IPS DF 6.9 (cell line): ENCODE measurements at places on chromosomes 1 and 21.

DNA sequence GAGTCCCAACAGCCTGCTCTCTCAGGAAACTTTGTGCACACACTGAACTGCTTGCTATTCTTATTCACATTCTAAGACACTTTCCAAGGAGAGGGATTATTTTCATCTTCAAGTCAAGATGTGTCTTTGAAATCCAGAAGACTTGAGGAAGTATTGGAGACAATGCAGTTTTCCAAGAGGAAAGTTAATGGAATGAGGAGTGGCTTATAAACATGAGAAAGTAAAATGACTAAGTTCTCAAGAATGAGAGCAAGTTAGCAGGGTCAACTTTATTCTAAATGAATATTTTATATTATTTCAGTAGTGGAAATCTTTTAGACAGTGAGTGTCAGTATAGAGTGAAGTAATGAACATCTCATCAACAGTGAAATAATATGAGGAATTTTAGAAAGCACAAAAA, 1239.3 kb downstream of the MRPL39 start:
- H3K4me1 ChIP-seq = no peaks in the 10 kb centered on the region
- H3K36me3 ChIP-seq = no peaks in the 10 kb centered on the region
- no peaks in the 10 kb centered on the region for H3K27me3 ChIP-seq
- no peak for DNase-seq

DNA sequence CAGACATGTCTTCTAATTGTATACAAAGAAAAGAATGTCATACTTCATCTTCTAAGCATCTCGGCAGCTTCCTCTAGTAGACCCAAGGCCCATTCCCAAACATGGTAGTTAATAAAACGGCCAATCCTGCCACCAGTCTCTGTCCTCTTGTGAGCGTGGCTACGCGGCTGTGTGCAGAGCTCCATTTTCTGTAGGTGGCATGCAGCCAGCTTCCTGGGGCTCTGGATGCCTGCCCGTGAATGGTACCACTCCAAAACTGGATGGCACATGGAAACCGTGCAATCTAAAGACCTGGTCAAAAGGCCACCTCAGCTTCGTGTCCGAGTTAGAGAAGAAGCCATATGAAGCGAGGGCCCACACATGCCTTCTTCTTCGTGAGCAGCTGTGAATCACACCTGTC, 110.7 kb downstream of the SIPA1L2 start:
- H3K27ac ChIP-seq = no peak overlapping the region
- DNase-seq = no peak
- H3K4me3 ChIP-seq = no peak overlapping the region
- H3K4me1 ChIP-seq = no peaks in the 10 kb centered on the region
- no peaks in the 10 kb centered on the region for H3K36me3 ChIP-seq

DNA sequence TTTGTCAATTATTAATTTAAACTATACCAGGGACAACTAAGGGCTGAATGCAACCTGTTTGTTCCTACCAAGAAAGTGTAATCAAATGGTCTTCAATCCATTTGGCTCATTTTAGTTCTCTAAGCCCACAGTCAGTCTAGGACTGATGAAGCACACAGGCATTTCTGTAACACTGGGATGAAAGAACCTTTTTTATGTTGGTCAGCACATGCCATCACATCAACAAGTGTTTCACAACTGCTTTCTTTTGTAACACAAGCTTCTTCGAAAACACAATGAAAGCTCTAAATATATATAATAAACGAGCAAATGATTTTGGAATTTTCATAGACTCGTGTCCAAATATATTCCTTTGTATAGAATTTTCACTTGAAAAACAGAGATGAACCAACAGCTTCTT, 28.8 kb downstream of the HEATR1 start:
- no peaks in the 10 kb centered on the region for H3K27me3 ChIP-seq
- H3K4me3 ChIP-seq = no peak overlapping the region
- H3K4me1 ChIP-seq = no peaks in the 10 kb centered on the region
- DNase-seq = no peak

DNA sequence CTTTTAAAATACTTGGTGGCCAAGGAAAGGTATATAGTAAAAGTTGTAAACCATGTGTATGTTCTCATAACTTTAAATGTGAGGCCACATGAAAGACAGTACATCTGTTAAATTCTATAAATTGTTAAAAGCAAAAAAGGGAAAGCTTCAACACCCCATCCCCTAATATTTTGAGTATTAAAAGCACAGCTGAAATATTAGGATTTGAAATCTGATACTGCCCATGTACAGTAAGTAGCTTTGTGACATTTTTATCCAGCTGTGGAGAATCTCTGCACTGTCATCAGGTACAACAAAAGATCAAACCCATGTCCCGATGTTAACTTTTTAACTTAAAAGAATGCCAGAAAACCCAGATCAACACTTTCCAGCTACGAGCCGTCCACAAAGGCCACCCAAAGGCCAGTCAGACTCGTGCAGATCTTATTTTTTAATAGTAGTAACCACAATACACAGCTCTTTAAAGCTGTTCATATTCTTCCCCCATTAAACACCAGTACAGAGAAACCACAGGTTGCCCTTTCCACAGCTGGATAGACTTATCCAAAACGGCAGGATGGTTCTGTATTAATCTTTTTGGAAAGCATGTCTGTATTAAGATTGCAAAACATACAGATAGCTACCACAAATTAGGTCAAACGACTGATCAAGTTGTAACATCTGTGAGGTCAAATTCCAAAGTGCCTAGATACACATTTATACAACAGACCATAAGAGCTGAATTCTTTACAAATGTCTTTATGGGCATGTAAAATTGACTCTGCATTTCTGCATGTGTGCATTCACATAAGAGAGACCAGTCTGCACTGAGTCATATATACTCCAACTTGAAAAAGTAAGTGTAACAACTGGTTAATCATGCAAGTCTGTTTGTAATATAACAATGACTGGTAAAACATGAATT, 5.2 kb downstream of the IRF2BP2 start:
- no peaks in the 10 kb centered on the region for H3K27me3 ChIP-seq
- peaks cover 11% of the 10 kb centered on the region; the same call in 1 of the 2 replicates for H3K36me3 ChIP-seq
- no peak for DNase-seq
- H3K27ac ChIP-seq = no peak overlapping the region
- no peak overlapping the region for H3K4me3 ChIP-seq
- H3K4me1 ChIP-seq = peaks cover 7% of the 10 kb centered on the region

GRCh38 chr1:3042481-3042880, 21.2 kb downstream of the ACTRT2 start:
- H3K4me1 ChIP-seq = no peaks in the 10 kb centered on the region
- no peaks in the 10 kb centered on the region for H3K36me3 ChIP-seq
- no peaks in the 10 kb centered on the region; the same call in 1 of the 2 replicates for H3K27me3 ChIP-seq
- no peak overlapping the region for H3K4me3 ChIP-seq

GRCh38 chr1:234989479-234990327, 138.9 kb downstream of the TOMM20 start:
- H3K4me1 ChIP-seq = peaks cover 5% of the 10 kb centered on the region; the same call in 1 of the 2 replicates
- H3K36me3 ChIP-seq = no peaks in the 10 kb centered on the region
- H3K27ac ChIP-seq = no peak overlapping the region
- no peak for DNase-seq

GRCh38 chr1:53361541-53361961, 33.7 kb upstream of the LRP8 start:
- no peak overlapping the region for H3K4me3 ChIP-seq
- H3K36me3 ChIP-seq = no peaks in the 10 kb centered on the region
- no peak for DNase-seq
- no peaks in the 10 kb centered on the region for H3K27me3 ChIP-seq
- no peak overlapping the region for H3K27ac ChIP-seq
- H3K4me1 ChIP-seq = no peaks in the 10 kb centered on the region

DNA sequence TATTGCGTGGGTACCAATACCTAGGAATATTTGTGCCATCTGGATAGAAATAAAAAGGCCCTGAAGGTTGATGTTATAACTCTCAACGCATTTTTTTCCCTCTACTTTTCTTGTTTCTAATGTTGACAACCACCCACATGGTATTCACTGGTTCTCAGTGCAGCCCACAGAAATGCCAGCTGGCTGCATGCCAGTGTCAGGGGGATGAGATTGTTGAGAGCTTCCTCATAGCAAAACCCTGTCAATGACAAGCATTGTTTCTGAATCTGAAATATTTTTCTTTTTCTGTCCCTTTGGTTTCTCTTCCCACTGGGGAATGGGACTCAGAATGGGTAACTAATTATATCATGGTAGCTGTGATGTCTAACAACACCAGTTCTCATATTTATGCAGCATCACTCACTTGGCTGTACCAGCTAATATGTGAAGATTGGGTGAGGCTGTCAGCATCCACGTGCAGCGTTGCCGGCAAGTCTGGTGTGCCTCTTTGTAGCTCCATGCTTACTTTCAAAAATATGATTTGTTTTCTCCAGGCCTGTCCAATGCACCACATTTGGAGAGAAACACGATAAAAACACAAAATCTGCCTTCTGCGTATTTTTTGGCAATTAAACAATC, 284.6 kb downstream of the PTBP2 start:
- no peaks in the 10 kb centered on the region for H3K27me3 ChIP-seq
- H3K4me1 ChIP-seq = no peaks in the 10 kb centered on the region
- H3K27ac ChIP-seq = no peak overlapping the region
- no peaks in the 10 kb centered on the region for H3K36me3 ChIP-seq
- no peak for DNase-seq
- H3K4me3 ChIP-seq = no peak overlapping the region

- no peak overlapping the region for H3K4me3 ChIP-seq
- no peaks in the 10 kb centered on the region for H3K36me3 ChIP-seq
- no peak for DNase-seq
- H3K27me3 ChIP-seq = no peaks in the 10 kb centered on the region
Measured at GRCh38 chr1:197249324-197249723, 18.7 kb upstream of the CRB1 start.

GRCh38 chr1:8025061-8025670, 943 bp downstream of the ERRFI1 start:
- no peak for DNase-seq
- peak overlapping the region; percentile 92 for H3K4me3 ChIP-seq
- H3K27me3 ChIP-seq = no peaks in the 10 kb centered on the region; the same call in 1 of the 2 replicates

DNA sequence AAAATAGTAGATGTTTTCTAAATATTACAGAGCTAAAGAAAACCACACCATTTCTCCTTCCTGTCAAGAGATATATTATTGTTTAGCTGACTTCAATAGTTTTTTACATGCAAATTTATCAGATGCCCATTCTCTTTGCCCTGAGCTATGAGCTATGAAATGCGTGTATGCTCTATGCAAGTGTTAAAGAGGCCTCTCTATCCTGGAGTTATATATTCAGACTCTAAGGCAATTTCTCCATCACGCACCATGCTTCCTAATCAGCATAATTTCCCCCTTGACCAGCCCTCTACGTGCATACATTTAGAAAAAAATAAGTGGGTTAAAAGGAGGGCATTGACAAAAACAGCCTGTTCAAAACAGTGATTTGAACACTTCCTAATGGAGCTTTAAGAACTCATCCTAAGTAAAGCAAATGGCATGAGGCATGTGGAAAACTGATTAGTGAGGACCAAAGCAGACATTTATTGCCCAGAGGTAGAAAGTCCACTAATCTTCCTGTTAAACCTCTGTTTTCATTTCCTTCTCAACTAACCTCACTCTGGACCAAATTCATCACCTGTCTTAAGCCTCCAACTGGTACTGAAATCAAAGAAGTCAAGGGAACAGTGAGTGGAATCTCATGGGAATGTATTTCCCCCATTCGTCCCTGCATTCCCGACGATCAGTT, 565.8 kb upstream of the PKN2 start:
- no peaks in the 10 kb centered on the region for H3K27me3 ChIP-seq
- H3K4me1 ChIP-seq = no peaks in the 10 kb centered on the region
- H3K27ac ChIP-seq = no peak overlapping the region
- H3K36me3 ChIP-seq = no peaks in the 10 kb centered on the region
- no peak overlapping the region for H3K4me3 ChIP-seq

GRCh38 chr1:185570962-185571361, 163.2 kb upstream of the HMCN1 start:
- H3K36me3 ChIP-seq = no peaks in the 10 kb centered on the region
- H3K27me3 ChIP-seq = no peaks in the 10 kb centered on the region
- H3K27ac ChIP-seq = no peak overlapping the region
- no peaks in the 10 kb centered on the region for H3K4me1 ChIP-seq
- no peak for DNase-seq
- no peak overlapping the region for H3K4me3 ChIP-seq

- DNase-seq = no peak
- H3K4me1 ChIP-seq = no peaks in the 10 kb centered on the region
- no peak overlapping the region for H3K4me3 ChIP-seq
Measured at GRCh38 chr1:197559244-197559643, 216.0 kb downstream of the DENND1B start.

DNA sequence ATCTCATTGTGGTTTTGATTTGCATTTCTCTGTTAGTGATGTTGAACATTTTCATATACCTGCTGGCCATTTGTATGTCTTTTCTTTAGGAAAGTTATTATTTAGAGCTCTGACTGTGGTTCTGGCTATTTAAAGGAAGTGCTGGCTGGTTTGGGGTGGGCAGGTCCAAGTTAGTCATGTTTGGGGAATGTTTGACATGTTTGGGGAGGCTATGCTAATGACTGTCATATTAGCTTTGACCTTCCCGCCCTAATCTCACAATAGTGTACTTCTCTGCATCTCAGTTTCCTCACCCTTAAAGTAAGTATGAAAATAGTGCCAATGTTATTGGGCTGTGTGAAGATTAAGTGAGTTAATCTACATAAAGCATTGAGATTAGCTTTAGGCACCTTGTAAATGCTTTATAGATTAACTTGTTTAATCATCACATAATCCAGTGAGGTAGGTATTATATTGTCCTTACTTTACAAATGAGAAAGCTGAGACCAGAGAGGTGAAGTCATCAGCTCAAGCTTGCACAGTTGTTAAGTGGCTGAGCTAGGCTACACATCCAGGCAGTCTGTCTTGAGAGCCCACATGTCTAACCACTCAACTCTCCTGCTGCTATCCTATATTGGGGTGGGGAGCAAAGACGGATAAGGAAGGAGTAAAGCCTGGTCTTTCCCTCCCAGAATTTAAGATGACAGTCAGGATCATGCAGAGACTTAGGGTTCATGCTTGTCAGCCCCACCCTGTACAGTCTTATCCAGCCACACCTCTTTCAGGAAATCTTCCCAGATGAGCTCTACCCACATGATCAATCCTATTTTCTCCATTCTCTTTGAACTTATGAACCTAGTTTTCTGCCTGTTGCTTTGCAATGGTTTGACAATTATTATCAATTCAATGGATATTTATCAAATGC, 22.8 kb upstream of the CRNN start:
- no peaks in the 10 kb centered on the region for H3K4me1 ChIP-seq
- no peak overlapping the region for H3K27ac ChIP-seq
- DNase-seq = no peak
- H3K4me3 ChIP-seq = no peak overlapping the region
- H3K27me3 ChIP-seq = no peaks in the 10 kb centered on the region
- no peaks in the 10 kb centered on the region for H3K36me3 ChIP-seq
